Activated CD4-positive, alpha-beta memory T cell treated with anti-CD3 and anti-CD28 coated beads for 36 hours (primary cell): ENCODE measurements at places on chromosomes 4 and X.

DNA sequence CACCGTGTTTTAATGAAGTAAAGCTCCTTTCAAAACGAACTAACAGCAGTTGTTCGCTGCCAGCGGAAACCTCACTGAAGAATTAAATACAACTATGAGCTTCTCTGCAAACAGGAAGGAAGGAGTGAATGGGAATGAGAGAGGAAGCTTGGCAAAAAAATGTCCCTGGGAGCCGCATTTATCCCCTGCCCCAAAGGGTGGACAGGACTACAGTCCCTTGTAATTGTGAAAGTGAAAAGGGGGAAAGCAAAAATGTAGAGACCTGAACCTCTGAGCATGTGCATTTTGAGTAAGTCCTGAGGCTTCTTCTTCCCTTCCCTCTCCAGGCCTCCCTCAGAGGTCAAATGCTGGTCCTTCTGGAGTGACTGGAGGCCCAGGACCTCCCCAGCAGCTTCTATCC lies 53.8 kb upstream of the BMP2K start:
- no peak for DNase-seq

DNA sequence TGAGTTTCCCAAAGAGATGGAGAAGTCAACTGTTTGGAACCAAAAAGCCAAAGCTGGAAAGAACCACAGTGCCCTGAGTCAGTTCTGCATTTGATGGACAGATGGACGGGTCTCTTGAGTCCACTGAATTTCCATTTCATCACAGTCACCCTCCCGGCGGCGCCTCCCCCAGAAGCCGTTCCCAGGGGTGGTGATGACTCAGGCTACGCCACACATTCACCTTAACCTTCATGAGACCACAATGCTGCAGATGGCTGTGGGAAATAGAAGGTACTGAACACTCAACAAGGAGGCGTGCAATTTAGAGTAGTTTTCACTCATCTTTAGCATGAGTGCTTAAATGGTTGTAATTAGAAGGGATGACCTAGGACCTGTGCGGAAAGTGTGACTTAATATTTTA lies 61.3 kb downstream of the STOX2 start:
- no peak for DNase-seq

- no peak for DNase-seq
Measured at GRCh38 chr4:69697536-69698242, 44.6 kb upstream of the UGT2A1 start.

GRCh38 chr4:184346682-184347081 lies 127.7 kb downstream of the IRF2 start:
- no peak for DNase-seq

DNA sequence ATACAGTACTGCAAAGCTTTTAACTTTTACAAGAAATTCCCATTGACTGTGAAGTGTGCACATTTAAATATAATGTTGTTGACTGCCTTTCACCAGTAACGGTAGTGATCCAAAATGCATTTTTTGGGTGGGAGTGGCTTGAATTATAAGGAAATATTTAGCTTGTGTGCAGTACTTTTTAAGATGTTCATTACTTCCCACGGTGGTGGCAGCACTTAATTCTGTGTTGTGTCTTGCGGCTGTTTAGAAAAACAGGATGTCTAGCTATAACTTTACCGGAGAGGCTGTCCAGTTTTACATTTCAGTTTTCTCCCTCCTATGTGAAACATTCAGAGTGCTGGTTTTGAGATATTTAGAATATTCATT lies 1.7 kb downstream of the TMEM131L start:
- no peak for DNase-seq

- DNase-seq, result no peak
Measured at GRCh38 chrX:44915361-44915868, 42.4 kb downstream of the KDM6A start.

DNA sequence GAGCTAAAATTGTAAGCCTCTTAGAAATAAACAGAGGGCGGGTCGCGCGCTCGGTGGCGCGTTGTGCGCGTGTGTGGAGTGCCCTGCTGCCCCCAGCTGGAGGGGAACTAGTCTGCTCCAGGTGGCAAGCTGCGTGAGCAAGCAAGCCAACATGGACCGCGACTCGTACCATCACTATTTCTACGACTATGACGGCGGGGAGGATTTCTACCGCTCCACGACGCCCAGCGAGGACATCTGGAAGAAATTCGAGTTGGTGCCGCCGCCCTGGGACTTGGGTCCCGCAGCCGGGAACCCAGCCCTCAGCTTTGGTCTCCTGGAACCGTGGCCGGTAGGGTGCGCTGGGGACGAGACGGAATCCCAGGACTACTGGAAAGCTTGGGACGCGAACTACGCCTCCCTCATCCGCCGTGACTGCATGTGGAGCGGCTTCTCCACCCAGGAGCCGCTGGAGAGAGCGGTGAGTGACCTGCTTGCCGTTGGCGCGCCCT lies 66.1 kb downstream of the DNAAF6 start:
- DNase-seq, result peak; percentile 22

DNA sequence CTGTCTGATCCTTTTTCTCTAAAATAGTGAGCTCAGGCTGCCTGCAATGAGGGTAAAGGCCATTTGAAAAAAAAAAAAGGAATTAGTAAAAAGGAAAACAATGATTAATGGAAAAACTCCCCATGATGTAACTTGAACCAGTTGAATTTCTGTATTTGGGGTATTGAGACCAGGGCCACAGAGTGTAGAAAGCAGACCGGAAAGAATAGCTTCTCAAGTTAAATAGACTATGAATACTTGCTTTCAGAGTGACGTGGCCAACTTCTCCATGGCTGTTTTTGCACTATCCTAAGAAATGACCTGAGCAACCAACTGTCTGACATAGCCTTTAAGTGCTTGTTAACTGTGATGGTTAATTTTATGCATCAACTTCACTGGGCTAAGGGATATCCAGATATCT lies 222.1 kb upstream of the INTU start:
- DNase-seq, result no peak

DNA sequence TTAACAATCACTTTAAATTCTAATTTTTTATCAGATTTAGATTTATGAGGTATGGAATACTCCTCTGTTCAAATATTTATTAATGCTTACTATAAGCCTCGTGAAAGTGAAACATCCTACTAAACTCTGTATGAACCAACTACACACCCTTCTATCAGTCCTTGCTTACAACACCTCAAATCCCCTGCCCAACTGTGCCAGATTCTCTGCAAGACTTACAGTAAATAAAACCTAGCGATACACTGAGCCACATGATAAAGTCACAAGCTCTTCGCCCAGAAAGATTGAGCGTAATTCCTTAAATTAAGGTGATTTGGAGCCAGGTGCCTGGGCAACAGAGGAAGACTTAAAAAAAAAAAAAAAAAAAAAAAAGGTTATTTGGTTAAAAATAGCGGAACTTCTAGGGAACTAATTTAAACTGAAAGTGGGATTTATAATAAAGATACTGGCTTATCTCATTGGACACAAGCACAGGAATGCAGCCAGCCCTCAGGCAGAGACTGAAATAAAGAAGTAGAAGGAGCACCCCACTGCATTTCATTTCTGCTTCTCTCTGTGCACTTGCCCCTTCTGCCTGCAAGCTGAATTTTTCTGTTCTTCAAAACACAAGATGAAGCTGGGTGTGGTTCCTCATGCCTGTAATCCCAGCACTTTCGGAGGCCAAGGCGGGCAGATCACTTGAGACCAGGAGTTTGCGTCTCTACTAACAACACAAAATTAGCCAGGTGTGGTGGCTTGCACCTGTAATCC lies 17.5 kb upstream of the C4orf36 start:
- DNase-seq, result no peak

- DNase-seq, result no peak
Measured at GRCh38 chr4:128633067-128633466, 176.4 kb upstream of the JADE1 start.

GRCh38 chr4:84611531-84611930 lies 28.6 kb downstream of the CDS1 start:
- DNase-seq, result no peak

- peak; percentile 59 for DNase-seq
Measured at GRCh38 chr4:123415977-123416376, 19.4 kb downstream of the SPRY1 start.

GRCh38 chrX:18895189-18895951 lies 88.5 kb downstream of the PHKA2 start:
- DNase-seq, result no peak

DNA sequence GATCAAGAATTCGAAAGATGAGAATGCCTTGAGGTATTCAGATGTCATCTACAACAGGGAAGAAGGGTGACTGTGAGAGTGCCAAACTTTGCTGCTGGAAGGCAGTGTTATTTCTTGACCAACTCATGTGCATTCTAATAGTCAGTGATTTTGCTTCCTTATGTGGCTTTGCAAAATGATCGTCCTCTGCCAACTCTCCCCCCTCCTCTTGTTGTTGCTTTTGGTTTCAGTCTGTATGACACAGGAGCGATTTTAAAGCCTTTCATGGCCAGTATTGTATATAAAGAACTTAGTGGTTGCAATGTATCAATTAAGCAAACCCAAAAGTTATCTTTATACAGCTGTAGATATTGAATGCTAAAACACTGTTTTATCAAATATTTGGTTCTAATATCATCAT lies 379.1 kb downstream of the IL1RAPL1 start:
- DNase-seq, result no peak

DNA sequence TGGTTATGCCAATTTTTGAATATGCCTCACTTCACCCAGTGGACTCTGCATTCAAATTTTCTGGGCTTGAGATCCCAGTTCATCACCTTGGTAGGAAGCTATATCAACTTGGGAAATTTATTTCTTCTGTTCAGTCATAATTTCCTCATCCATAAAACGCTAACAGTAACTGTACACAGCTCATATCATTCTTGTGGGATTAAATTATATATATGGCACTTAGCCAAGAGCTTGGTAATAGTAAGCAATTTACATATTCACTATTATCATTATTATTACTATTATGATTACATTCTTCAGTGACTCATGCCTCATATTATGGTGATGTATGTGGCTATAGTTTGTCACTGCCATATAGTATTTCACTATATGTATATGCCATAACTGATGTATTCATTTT lies 177.6 kb downstream of the CPE start:
- DNase-seq, result no peak

- DNase-seq, result no peak
Measured at GRCh38 chrX:121876305-121876704, 828.9 kb downstream of the GLUD2 start.

- no peak for DNase-seq
Measured at GRCh38 chr4:113012786-113013185, 36.7 kb upstream of the ANK2 start.

- DNase-seq, result no peak
Measured at GRCh38 chrX:153974003-153974725, 1.6 kb downstream of the TMEM187 start.

DNA sequence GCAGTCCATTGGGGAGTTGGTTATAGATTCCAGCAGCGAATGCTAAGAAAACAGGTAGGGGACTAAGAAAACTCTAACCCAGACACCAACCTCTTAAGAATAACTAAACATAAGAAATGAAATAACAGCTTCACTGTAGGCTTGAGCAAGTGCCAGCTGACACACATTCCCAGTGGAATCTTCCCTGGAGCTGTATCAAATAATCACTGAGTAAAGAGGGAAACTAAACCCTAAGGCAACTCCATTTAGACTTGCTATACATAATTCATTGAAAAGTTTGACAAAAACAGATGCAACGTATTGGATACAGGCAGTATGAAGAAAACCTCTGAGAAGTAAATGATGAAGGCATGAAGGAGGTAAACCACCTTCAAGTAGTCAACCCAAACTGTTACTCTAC lies 293.5 kb downstream of the OPHN1 start:
- DNase-seq, result no peak

GRCh38 chr4:24920008-24920407 lies 7.2 kb upstream of the CCDC149 start:
- DNase-seq, result no peak

DNA sequence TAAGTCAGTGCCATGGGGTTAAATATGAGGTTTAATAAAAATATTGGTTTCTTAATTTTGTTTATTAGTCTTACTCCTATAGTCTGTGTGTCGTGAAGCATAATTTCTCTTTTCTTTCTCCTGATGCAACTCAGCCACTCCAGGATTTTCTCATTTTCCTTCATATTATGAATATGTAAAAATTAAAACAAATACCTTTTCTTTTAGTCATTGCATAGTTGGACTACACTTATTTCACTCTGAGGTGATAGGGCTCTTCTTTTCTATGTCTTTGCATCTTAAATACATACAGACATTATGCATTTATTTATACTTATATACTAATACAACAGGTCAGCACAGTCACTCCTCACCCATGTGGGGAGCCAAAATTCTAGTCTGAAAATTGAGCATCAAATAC lies 19.1 kb downstream of the GALNT7 start:
- no peak for DNase-seq

DNA sequence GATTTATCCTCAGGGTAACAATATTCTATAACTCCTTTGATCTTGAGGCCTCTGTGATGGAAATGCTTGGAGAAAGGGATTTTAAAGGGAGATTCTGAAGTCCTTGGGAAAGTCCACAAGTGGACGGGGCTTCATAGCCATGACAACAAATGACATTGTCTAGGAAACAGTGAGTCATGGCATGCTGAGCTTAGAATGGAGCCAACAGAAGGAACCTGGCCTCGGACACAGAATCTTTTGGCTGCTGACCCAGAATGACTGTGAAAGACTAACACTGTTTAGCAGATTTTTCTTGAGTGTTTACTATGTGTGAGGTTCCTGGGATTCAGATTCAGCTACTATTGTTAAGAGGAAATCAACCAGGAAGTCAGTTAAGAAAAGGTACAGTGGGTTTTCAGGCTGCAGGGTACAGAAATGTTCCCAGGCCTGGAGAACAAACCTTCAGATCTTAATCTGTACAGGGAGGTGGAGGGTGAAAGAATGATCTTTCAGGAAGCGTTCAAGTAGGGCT lies 18.1 kb upstream of the CXCL2 start:
- no peak for DNase-seq

- DNase-seq, result peak; percentile 85
Measured at GRCh38 chrX:118495958-118496762, 545 bp downstream of the DOCK11 start.

DNA sequence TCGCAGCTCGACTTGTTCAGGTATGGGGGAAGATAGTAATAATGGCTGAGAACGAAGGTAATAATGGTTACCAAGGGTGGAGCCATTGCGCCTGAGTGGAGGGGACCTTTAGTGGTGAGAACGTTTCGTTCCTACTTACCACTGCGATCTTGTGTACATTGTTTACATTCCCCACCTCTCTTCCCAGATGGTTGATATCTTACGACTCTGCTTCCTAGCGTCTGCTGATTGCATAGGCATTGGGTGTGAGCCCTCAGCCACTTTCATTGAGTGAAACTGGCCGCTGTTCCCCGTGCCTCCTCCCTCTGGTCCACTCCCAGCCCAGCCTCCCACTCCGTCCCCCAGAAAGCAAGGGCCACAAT lies 850 bp downstream of the IGBP1 start:
- DNase-seq, result no peak

DNA sequence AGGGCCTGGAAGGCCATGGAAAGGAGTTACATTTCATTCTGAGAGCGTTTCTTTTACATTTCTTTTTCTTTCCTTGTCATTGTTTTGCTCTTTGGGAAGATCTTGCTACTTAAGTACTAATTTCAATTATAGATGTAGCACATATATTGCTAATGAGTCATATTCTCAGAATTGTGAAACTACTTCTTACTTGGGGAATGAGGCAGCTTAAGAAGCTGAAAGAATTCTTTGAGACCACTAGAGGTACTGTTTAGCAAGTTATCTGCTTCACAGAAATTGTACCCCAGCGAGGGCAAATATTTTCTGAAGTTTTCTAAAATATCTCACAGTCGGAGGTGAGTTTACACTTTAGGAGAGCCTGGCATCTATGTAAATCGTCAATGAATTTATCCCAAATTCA lies 100.6 kb downstream of the AFF2 start:
- no peak for DNase-seq
